Activated CD4-positive, alpha-beta T cell treated with anti-CD3 and anti-CD28 coated beads, Interleukin-2, Interleukin-4, amounts not matched to agents 100 ng/mL and 50 ng/mL, durations not matched to agents 16 hours and 8 hours (primary cell): ENCODE measurements at places on chromosomes 16 and 17.
A peak's percentile ranks its signal among the peaks of the same experiment; 100 is the strongest.

- no peak for DNase-seq
Observed at GRCh38 chr16:69910964-69911363, 40.2 kb upstream of the CLEC18A start.

GRCh38 chr16:22633799-22634198 is 123.1 kb downstream of the NPIPB5 start:
- DNase-seq: no peak

GRCh38 chr17:44442806-44443205 is 53.4 kb upstream of the ITGA2B start:
- no peak for DNase-seq

- DNase-seq: no peak
Observed at GRCh38 chr16:4344983-4345835, 5.9 kb downstream of the PAM16 start.

DNA sequence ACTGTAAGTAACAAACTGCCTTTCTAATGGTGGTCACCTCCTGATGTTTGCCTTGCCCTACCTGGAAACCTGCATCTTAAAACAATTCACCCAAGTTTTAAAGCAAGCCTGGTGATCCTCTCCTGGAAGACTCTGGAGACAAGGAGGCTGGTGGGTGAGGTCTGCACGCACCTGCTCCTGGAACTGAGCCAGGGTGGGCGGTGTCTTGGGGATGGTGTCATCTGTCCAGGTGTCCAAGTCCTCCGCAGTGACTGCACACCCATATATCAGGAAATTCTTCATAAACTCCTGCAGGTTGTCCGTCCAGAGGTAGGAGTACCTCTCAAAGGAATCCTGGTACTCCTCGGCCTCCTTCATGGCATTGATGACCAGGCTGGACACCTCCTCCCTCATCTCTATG is 44.9 kb downstream of the DNAH17 start:
- no peak for DNase-seq

DNA sequence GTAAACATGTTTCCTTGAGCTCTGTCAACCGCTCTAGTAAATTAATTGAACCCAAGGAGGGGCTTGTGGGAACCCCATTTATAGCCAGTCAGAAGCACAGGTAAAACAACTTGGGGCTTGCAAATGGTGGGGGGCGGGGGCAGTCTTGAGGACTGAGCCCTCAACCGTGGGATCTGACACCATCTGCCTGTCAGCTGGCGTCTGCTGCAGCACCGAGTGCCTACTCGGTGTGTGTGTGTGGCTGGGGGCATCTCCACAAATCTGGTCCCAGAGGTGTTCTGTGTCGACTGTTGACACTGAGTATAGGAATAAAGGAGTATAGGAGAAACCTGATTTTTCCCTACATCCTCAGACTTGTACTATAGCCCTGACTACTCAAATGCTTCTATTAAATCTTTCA is 20.6 kb downstream of the CREBBP start:
- no peak for DNase-seq

DNA sequence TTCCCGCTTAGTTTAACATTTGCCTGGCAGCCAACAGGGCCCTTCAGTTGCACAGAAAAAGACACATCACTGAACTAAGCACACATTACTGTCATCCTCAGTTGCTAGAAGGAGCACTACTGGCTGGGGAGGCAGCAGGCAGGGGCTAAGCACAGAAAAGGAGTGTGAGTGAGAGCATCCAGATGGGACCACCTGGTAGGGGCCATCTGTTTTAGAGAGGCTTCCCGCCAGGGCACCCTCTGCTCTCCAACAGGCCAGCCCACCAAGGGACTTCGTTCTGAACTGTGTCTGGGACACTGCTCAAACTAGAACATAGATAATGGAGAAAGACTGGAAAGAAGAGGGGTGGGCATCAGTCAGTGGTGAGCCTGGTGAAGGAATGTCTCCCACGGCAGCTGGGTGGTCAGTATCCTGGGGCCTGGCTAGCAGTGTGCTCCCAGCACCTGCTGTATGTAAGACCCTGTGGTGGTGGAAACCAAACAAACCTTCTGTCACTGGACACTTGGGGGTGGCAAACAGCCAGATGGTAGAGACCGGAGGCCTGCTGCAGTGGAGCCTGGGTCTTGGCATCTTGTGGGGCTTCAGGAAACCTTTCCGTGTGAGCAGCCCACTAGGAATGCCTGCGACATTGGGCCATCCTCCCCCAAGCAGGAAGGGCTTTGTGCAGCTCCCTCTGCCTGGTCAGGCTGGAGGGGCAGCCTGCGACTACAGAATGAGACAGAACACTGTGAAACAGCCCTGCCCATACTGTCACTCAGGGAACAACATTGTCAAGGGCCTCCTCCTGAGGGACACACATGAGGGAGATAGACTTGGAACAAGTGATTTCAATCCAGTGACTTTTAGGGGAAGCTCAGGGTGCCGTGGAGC is 12.8 kb upstream of the RANGRF start:
- DNase-seq: no peak

- DNase-seq: peak; percentile 58
Observed at GRCh38 chr17:37392024-37392590, 14.5 kb downstream of the ACACA start.

GRCh38 chr17:76791053-76791980 is 53.4 kb downstream of the MFSD11 start:
- DNase-seq: peak; percentile 35

DNA sequence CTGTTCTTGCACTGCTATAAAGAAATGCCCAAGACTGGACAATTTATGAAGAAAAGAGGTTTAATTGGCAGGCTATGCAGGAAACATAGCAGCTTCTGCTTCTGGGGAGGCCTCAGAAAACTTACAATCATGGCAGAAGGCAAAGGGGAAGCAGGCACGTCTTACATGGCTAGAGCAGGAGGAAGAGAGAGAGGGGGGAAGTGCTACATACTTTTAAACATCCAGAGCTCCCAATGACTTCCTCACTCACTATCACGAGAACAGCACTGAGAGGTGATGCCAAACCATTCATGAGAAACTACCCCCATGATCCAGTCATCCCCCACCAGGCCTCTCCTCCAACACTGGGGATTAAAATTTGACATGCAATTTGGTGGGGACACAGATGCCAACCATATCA is 13.3 kb downstream of the WFIKKN2 start:
- DNase-seq: no peak

DNA sequence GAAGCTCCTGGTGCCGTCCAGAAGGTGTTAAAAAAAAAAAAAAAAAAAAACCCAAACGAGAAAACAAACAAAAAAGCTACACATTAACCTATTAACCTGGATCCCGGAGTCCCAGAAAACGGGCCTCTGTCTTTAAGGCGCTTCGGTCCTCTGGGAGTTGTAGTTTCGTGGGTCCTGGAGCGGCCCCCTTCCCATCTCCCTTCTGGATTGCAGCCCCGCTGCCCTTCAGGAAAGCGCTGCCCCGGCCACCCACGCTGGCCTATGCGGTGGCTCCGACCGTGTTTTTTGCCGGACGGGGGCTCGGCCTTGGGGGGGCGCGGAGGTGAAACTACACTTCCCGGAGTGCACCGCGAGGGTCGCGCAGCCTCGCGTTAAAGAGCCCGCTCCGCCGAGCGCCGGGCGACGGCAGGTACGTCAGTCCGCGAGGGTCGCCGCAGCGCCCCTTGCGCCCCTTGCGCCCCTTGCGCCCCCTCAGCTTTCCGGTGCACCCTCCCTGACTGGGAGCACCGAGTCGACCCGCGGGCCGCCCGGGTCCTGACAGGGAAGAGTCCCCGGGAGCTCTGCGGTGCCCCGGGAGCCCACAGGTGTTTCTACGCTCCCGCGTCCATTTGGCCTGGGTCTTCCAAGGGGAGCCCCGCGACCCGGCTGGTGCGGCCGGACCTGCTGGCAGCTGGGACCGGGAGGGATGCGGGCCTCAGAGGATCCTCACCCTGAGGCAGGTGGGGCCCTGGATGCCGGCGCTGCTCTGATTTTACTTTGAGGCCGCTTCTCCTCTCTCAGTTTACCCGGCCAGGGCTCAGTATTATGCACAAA is at the start of gene FCSK:
TSS of gene FCSK (plus strand) at position 374 of the 813 bp plus-strand sequence. CDS start 8,596 bp downstream, outside the sequence.
- peak; percentile 59 for DNase-seq
